ENCODE measurements at places on chromosomes 1 and 21.

- no peak for DNase-seq
These were observed 90.8 kb downstream of the GTF2B start for GRCh38 chr1:88800382-88801051.

GRCh38 chr21:34313116-34313515, 50.7 kb upstream of the KCNE2 start:
- DNase-seq: no peak

DNA sequence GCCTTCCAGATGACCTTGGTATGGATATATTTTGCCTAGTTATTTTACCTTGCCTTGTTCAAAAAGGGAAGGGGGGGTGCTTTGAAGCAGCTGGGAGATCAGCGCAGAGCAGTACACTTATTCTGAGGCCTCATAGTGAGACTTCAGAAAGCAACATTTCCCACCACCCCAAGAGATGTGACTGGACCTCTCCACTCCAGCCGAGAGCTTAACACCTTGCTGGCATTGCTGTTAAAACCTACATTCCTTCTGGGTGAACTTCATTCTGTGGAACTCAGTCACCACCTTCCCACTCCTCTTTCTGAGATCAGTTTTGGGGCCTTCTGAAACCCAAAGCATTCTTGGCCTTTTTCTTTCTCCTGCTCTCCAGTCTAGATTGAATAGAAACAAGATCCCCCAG, 148.7 kb downstream of the BARHL2 start:
- no peak for DNase-seq

GRCh38 chr1:222784916-222785315, 29.9 kb upstream of the DISP1 start:
- DNase-seq: no peak

DNA sequence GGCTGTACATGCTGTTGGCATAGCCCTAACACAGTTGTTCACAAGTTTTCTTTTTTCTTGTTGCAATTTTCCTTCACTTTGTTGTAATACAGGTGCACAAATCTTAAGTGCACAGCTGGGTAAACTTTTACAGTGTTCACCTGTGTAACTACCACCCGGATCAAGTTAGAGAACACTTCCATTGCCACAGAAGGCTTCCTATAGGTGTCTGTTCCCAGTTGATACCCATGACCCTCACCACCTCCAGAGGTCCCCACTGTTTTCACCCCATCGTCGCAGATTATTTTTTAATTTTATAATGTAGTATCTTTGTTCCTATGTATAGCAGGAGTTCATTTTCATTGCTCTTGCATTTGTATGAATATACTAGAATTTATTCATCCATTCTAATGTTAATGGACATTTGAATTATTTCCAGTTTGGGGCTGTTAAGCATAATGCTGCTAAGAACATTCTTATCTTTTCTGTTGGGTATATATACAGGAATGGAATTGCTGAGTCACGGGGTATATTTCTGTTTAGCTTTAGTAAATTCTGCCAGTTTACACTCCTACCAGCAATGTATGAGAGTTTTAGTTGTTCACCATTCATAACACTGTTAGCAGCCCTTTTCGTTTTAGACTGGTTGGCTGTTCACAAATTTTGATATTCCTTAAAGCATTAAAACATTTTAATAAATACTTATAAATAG, 16.4 kb downstream of the SPRTN start:
- DNase-seq: no peak

- no peak for DNase-seq
These were observed 19.1 kb upstream of the IKBKE start for GRCh38 chr1:206451134-206451686.

- no peak for DNase-seq
These were observed 11.6 kb downstream of the SERINC2 start for GRCh38 chr1:31424568-31424967.

DNA sequence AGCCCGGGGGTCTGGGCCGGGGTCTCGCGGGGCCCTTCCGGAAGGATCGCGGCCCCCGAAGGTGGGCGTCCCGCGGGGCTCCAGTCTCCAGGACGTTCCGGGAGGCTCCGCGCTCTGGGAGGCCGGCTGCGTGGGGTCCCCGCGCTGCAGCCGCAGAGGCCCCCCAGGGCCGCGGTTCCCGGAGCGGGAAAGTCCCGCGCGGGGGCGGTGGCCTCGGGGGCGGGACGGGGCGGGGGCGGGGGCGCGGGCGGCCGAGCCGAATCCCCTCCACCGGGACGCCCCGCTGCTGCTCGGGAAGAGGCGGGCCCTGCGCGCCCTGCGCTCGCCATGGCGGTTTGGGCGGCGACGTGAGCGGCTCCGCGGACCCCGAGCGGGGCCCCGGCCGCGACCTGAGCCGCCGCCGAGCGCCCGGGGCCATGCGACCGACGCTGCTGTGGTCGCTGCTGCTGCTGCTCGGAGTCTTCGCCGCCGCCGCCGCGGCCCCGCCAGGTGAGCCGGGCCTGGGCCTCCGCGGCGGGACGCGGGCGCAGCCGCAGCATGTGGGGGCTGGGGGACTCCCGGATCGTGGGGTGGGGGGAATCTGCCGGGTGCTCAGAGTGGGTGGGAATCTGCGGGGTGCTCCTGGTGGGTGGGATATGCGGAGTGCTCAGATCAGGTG, at the start of gene IFNGR2:
Gene IFNGR2, plus strand, starts transcription at position 286 of the 658 bp plus-strand sequence. Its CDS starts 131 bp downstream, at position 417.
- DNase-seq: no peak

DNA sequence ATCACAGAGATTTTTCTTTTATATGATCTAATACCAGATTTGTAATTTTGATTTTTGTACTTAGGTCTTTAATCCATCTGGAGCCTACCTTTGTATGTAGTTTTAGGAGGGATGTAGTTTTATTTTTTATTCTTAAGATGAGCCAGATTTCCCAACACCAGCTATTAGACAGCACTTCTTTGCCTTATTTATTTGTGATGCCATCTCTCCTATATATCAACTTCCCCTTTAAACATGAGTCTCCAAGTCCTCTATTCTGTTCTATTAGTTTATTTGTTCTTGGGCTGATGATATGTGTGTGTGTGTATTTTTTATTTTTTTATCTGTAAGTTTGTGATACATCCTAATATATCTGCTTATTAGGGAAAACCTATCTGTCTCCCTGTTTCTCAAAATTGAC, 94.2 kb downstream of the PHTF1 start:
- DNase-seq: no peak

GRCh38 chr1:204421441-204421840, 9.8 kb upstream of the PPP1R15B start:
- DNase-seq: peak; percentile 3

GRCh38 chr1:228369608-228370438, 36.8 kb downstream of the TRIM11 start:
- no peak for DNase-seq

DNA sequence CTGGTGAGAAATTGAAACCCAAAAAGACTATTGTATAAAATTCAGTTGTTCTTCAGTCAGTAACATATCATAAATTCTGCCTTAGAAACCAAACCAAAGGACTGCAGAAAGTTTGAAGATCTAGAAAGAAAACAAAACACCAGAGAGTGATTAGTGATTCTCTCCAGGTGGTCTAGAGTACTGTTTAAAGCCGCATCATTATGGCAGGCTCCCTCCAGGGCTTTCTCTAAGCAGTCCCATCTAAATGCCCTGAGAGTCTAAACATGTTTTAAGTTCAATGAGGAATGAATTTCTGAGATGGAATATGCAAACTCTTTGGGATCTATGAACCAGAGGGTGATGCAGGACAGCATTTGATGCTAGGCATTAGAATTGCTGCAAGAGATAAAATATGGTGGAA, 100.9 kb upstream of the ST6GALNAC5 start:
- DNase-seq: no peak

GRCh38 chr1:66339944-66340343, 194.0 kb upstream of the SGIP1 start:
- no peak for DNase-seq

- DNase-seq: no peak
These were observed 17.2 kb downstream of the CDK18 start for GRCh38 chr1:205521686-205522085.

DNA sequence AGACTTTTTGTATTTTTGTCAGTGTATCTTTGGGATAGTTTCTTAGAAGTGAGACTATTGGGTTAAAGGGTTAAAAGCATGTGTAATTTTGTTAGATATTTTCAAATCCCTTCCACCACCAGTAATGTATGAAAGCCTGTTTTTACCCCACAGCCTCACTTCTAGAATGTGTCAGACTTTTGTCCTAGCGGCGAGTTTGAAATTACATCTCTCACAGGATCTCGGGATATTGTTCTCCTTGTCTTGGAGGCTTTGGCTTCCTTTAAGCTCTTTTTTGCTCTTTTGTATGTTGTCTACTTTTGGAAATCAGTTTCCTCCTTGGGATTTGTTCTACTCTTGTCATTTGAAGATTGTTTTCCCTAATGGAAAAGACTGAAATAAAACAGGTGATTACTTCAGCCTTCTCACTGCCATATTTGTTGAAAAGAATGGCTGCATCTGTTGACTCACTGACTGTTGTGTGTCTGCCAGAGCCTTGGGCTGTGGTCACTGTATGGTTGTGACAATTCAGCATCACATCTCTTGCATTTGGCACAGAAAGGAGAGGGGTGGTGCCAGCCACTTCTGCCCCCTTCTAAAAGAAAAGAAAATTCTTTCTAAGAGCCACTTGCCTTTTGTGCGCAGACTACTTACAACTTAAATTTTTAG, 22.6 kb downstream of the ST3GAL3 start:
- no peak for DNase-seq

- DNase-seq: no peak
These were observed 42.0 kb upstream of the DUSP10 start for GRCh38 chr1:221783936-221784335.

DNA sequence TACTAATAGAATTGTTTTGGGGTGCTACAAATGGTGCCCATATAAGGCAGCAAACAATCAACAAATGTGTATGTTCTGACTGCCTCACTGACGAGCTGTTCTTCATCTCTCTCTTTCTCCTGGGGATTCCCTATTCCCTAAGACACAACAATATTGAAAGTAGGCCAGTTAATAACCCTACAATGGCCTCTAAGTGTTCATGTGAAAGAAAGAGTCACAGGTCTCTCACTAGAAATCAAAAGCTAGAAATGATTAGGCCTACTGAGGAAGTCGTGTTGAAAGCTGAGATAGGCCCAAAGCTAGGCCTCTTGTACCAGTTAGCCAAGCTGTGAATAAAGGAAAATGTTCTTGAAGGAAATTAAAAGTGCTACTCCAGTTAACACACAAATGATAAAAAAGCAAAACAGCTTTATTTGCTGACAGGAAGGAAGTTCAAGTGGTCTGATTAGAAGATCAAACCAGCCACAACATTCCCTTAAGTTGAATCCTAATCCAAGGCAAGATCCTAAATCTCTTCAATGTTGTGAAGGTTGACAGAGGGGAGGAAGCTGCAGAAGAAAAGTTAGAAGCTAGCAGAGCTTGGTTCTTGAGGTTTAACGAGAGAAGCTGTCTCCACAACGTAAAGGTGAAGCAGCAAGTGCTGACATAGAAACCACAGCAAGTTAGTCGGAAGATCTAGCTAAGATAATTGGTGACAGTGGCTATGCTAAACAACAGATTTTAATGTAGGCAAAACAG, 26.3 kb downstream of the ATP2B4 start:
- no peak for DNase-seq

- no peak for DNase-seq
These were observed 41.8 kb upstream of the POU3F1 start for GRCh38 chr1:38088366-38088765.

DNA sequence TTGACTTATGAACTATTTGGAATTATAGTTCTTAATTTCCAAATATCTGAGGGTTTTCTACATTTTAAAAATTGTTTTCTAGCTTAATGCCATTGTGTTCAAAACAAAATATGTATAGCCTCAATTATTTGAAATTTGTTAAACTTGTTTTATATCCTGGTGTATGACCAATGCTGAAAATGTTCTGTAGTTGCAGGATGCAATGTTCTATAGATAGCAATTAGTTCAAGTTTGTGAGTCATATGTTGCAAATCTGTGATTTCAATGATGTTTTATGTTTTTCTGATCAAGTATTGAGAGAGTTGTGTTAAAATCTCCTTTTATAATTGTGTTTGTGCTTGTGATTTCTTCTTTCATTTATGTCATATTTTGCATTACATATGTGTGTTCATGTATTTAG, 517.5 kb downstream of the ADGRL2 start:
- DNase-seq: no peak

DNA sequence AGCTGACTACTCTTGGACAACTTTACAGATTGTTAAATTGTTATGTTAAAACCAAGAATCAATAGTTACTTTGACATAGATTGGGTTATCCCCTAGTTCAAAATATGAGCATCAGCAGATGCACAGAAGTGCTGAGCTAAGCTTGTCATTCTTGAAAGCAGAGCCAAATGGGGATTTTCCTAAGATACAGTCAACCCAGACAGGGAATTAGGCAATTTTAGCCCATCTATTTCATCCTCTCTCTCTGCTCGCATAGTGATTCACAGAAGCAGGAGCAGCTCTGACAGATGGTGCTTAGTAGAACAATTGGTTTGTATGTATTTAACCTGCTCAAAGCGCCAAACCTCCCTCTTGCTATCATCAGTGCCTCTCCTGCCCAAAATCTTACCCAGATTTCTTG, 27.9 kb upstream of the PRRC2C start:
- no peak for DNase-seq

DNA sequence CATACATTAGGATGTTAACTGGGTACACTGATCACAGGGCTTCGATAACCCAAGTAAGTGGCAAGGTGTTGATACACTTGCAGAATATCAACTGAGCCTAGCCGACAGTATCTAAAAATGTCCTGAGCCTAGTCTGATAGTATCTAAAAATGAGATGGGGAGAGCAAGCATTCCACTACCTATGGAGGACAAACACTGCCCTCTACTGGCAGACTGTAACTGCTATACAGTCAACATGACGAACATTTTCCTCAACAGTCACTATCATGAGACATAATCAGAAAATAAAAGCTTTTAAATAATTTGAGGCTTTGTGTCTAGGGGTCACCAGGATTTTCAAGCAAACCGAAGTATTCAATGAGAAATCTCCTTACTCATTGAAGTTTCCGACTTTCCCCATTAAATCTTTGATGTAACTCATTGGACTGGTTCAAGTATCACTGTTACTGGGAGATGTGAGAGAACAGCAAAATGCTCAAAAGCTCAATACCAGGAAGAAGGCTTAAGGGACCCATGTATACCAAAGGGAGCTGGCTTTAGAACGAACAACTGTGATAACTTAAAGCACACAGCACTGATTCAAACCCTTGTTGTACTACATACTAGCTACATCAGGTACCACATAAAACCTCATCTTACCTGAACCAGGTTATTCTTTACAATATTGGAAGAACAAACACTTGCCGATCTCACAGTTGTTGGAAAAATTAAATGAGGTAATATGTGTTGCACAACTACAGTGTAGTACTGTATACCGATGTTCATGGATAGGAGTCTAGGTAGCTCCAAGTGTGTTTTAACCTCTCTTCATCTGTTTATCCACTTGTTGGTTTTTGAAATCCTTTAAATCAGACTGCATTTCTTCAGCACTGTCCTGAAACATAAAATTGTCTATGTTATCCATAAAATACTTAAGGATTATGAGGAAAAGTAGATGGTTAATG, 31.1 kb upstream of the SLC45A3 start:
- no peak for DNase-seq

DNA sequence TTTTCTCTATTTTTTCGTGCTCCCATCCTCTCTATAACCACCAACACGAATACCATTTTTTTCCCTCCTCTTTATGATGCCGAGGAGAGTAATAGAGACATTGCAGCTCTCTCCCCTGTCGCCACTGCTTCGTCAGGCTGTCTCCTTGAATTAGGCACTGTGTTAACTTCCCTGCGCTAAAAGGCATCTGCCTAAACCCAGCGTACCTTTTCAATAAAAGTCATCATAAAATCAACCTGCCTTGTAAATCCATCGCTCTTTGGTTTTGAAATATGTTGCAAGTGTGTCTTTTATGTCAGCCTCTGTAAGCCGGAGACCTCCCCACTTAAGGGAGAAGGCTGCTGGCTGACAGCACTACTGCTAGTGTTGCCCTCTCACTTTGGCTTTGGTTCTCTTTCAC, 8.7 kb downstream of the RNF220 start:
- DNase-seq: no peak

Data from vagina (tissue), 2 donors.